ENCODE measurements at places on chromosomes 12 and 14. TPM values are rescaled to one million over a fixed set of nuclear protein-coding genes. Genes with fewer than 3 reads are reported as not detected.

The GPX2 gene
- not detected for total RNA-seq

The RNASE13 gene
- total RNA-seq, result not detected

The TAS2R42 gene
- total RNA-seq, result not detected

DNA sequence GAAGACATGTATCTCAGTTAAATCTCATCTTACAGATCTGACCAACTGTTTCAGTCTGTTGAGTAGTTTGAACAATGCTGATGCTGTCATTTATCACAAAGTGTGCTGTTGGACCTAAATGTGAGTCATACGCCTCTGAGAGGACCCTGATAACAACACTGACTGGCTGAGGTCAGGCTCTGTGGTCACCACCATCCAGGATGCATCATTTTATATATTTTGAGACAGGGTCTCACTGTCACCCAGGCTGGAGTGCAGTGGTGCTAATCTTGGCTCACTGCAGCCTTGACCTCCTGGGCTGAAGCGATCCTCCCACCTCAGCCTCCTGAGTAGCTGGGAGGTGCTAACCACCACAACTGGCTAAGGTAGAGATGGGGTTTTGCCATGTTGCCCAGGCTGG is 181.0 kb upstream of the RGS6 start:
- H3K27ac ChIP-seq, result no peak overlapping the region
- DNase-seq, result no peak
- H3K36me3 ChIP-seq, result no peaks in the 10 kb centered on the region
- no peak overlapping the region for H3K4me3 ChIP-seq
- H3K27me3 ChIP-seq, result no peaks in the 10 kb centered on the region

GRCh38 chr12:90099288-90099687 is 390.6 kb upstream of the ATP2B1 start:
- no peak for DNase-seq
- no peak overlapping the region for H3K4me3 ChIP-seq
- H3K27ac ChIP-seq, result no peak overlapping the region
- no peaks in the 10 kb centered on the region for H3K4me1 ChIP-seq
- H3K27me3 ChIP-seq, result peaks cover 15% of the 10 kb centered on the region
- H3K36me3 ChIP-seq, result no peaks in the 10 kb centered on the region

GRCh38 chr12:67637718-67638117 is 10.8 kb upstream of the DYRK2 start:
- H3K27me3 ChIP-seq, result no peaks in the 10 kb centered on the region
- no peak overlapping the region for H3K4me3 ChIP-seq
- no peak for DNase-seq
- H3K4me1 ChIP-seq, result no peaks in the 10 kb centered on the region
- H3K27ac ChIP-seq, result no peak overlapping the region

GRCh38 chr12:62375603-62376002 is 91.0 kb upstream of the MON2 start:
- DNase-seq, result no peak
- H3K27ac ChIP-seq, result no peak overlapping the region
- no peak overlapping the region for H3K4me3 ChIP-seq

DNA sequence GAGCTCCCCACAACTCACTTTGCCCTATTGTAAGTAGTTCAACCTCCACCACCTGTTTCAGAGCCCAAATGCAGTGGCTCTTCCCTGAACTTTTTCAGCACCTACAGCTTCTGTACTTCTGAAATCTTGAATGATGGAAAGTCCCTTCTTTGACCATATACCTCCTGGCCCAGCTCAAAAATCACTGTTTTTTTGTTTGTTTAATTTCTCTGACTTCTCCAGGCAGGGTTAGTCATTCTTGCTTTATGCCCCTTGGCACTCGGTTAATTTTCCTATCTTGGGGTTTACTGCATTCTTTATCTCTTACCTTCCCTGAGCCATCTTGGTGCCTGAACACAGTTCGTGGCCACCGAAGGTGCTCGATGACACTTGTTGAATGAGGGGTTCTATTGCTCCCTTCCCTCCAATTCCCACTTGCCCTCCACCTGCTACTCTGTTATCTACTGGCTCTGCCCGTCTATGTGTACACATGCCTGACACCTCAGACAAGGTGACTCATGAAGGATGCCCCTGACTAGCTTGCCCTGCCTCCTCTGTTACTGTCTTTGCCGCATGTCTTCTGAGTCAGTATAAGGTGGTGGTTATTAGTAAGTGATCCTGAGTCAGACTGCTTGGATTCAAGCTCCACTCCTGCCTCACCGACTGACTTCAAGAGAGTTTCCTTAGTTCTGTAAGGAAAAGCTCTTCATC is 4.4 kb downstream of the AMHR2 start:
- no peaks in the 10 kb centered on the region for H3K27me3 ChIP-seq
- no peak overlapping the region for H3K4me3 ChIP-seq
- H3K27ac ChIP-seq, result no peak overlapping the region
- H3K36me3 ChIP-seq, result no peaks in the 10 kb centered on the region
